Mammary epithelial cell (primary cell): ENCODE measurements at places on chromosomes 7 and 10. TPM values are rescaled to one million over a fixed set of nuclear protein-coding genes. Genes with fewer than 3 reads are reported as not detected.
A peak's percentile ranks its signal among the peaks of the same experiment; 100 is the strongest.

DNA sequence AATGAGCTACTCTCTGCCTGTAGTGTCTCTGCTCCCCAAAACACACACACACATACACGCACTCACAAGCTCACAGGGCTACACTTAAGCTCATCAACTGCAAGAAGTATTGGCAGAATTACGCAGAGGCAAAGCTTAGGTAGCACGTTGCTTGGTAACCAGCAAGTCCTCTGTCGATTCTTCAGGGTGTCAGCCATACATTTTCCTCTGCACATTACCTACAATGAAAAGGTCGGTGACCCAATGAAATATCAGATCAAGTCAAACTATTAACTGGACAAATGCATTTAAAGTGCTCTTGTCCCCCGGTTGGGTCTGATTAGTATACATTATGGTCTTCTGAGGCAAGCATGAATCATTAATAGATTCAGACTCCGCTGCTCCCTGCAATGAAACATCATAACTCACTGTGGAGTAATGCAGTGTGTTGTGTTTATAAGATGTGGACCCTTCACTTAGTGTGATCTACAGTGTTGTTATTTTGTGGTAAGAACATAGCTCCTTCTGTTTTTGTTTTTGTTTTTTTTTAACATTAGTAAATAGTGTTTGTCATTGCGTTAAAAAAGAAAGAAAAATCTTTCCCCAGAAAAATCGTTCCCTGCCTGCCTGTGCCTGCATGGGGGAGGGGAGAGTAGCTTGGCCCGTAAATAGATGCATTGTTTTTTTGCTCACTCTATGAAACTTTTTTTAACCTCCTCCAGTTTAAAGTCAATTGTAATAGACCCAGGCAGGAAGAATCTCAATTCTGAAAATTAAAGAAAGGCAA lies 325.5 kb downstream of the SFMBT2 start:
- DNase-seq = no peak

Gene CDC14C
- total RNA-seq = 0.17 TPM

DNA sequence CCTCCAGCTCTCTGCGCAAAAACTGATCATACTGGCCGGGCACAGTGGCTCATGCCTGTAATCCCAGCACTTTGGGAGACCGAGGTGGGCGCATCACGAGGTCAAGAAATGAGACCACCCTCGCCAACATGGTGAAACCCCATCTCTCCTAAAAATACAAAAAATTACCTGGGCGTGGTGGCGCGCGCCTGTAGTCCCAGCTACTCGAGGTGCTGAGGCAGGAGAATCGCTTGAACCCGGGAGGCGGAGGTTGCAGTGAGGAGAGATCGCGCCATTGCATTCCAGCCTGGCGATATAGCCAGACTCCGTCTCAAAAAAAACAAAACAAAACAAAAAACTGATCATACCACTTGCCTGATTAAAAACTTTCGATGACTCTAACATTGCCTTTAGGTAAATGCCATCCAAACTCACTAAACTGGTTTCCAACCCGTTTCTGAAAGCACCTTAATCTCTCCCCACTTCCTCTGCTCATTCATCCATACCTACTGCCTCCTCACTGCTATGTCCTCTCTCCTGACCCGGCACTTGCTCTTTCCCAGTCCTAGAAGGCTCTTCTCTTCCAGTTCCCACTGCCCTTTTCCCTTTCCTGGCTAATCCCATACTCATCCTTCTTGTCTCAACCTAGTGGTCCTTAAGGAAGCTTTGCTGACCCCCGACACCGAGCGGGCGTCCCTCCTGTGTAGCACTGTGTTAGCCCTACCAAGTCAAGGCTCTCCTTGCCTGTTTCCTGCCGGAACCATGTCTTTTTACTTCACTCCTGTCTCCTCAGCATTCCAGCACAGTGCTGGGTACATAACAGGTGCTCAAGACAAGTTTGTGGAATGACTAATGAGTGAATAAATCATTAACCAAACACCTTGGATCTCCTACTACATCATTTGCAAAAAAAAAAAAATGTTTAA lies 686 bp upstream of the MIOS start:
- DNase-seq = peak; percentile 76

Gene IDI2
- not detected for total RNA-seq

DNA sequence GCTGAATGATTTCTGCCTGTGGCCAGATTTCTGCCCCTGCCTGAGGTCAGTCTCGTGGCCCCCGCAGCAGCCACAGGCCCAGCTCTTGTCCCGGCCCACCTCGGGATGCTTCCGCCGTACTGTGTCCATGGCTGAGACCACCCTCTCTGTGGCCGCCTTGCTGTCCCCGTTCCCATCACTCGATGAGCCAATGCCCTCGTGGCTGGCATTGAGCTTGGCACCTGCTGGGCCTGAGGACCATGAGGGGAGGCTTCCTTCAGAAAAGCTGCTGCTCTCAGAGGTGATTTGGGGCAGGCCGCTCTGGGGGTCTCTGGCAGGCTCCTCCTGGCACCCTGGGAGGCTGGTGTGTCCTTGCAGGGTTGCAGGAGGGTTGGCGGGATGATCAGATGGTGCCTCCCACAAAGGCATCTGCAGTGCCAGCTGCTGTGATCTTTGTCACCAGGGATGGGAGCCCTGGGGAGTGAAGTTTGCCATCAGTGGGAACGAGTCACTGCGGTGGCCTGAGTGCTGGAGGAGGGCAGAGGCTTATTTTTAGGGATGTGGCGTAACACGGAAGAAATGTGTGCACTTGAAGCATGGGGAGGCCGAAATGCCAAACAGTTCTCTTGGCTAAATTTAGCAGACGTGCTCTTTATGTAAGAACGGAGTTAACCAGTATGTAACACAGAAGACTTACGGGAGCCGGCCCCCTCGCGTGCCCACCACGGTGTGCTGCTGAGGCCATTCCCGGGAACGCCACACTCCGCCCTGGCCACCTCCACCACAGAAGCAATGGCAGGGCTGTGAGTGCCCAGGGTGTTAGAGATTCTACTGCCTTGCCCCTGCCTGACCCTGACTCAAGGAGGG lies 47.7 kb downstream of the VIPR2 start:
- DNase-seq = no peak

Gene SLC26A3
- total RNA-seq = not detected

DNA sequence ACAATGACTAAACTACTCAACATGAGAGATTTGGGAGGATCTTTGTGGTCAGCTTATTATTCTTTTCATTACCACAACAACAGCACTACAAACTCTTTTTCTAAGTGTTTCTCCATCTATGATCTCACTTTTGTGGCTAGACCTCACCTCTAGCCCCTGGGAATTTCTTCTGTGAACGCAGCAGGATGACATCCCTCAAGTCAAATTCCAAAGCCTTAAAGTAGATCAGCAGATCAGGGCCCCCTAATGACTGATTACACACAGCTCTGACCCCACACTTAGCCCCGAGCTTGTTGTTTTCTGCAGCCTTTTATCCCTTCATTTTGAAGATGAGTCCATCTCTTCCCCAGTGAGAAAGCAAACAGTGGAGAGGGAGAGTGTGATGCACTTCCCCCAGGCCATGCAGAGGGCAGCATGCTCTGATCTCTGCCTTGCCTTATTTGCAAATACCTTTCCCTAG lies 27.3 kb downstream of the TFAM start:
- peak; percentile 79 for DNase-seq

GRCh38 chr7:5777932-5778331 lies 3.5 kb downstream of the RNF216 start:
- DNase-seq = no peak

GRCh38 chr10:102261196-102261595 lies 15.9 kb downstream of the GBF1 start:
- no peak for DNase-seq

GRCh38 chr7:50664937-50665336 lies 99.7 kb upstream of the DDC start:
- DNase-seq = no peak

Gene RELN
- total RNA-seq = 0.50 TPM

DNA sequence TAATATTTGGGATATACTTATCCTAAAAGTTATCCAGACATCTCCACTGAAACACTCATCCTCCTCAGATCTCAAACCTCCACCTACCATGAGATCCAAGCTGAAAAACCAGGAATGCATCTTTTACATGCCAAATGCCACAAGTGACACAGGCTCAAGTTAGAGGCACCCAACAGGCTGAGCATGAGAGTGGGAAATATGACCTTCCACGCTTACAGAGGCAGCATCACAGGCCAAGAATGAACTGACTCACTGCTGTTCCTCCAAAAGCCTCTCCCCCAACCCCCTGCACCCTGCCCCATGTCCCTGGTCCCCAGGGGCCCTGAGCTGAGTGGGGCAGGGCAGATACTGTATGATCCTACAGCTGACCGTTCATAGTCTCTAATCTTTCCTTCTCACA lies 4.8 kb upstream of the MTPAP start:
- DNase-seq = no peak

- DNase-seq = no peak
These were observed 117.6 kb downstream of the TCERG1L start for GRCh38 chr10:131193923-131194322.

DNA sequence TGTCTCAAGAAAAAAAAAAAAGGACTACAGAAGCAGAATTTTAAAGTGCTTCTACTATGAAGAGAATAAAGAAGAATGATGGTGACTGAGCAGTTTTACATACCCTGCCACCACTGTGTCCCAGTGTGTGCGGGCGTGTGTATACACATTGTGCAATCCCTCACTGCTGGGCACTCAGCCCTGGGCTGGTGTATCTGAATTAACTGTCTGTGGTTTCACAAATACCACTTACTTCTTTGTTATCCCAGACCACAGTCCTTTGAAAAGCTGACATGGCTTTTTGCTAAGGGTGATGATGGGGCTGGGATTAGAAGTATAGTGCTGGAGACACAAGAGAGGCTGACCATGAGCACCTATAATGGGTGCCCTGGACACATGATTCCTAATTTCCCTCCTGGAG lies 21.1 kb upstream of the TRPV6 start:
- DNase-seq = no peak

- no peak for DNase-seq
These were observed 44.7 kb upstream of the CDK6 start for GRCh38 chr7:92881091-92881485.

DNA sequence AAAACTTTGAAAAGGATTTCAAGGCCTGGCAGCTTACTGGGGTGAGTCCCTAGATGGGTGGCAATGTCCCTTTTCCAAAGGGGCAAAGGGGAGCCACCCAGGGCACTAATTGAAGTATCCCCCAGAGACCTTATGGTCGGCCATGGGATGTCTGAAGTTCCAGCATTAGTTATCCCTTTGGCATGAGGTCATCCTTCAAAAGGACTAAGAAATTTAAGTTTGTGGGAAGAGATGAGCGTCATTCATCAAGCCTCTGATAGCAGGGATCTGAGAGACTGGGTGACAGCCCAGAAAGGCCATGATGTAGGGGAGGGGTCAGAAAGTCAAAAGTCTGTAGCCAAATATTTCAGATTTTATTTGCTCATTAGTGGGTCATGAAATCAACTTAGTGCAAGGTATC lies 195.3 kb downstream of the ZNF438 start:
- DNase-seq = no peak

- no peak for DNase-seq
These were observed 65.9 kb upstream of the FAM133B start for GRCh38 chr7:92656121-92656520.

Gene ADRA2A
- not detected in 2 replicates for total RNA-seq

Gene HOXA1
- 9.4 and 14.5 TPM in 2 replicates for total RNA-seq

GRCh38 chr10:31515819-31516402 lies 196.9 kb downstream of the ZEB1 start:
- DNase-seq = peak; percentile 9

DNA sequence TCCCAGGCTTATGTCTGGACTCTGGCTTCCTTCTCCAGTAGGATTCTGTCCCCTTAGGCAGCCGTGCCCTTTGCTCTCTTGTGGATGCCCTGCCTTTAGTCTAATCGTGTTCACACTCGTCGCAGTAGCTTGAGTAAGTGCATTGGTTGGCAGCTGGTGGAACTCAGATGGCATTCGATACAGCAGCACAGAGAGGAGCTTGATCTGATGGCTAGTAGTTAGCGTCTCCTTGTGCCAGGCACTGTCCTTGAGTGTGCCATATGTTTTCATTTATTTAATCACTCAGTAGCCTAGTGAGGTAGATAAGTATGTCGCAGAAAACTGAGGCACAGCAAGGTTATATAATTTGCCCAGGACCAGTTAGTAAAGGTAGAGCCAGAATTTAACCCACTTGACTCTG lies 18.2 kb upstream of the PARP12 start:
- no peak for DNase-seq

DNA sequence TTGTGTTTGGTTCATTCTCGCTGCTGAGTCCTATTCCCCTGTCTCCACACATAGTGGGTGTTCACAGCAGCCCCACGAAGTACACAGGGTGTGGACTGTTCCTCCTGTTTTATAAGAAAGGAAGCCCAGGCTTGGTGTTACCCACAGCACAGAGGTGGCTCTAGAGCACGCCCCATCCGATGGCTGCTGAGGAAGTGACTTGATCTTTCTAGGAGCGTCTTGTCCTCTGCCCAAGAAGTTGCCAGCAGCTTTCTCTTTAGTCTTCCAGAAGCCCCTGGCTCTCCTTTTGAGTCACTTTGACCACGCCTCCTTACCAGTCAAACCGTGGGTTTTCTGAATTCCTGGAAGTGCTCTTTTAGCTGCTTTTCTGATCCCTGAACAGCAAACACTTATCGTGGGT lies 94.0 kb downstream of the GRK5 start:
- DNase-seq = no peak

- no peak for DNase-seq
These were observed 36.0 kb downstream of the KLF6 start for GRCh38 chr10:3749011-3749410.

- no peak for DNase-seq
These were observed 13.7 kb upstream of the TRA2A start for GRCh38 chr7:23545493-23545892.

- DNase-seq = no peak
These were observed 27.0 kb upstream of the FAM107B start for GRCh38 chr10:14801723-14802122.

Gene NKX2-3
- not detected for total RNA-seq

GRCh38 chr10:95814011-95814727 lies 58.2 kb downstream of the ENTPD1 start:
- peak; percentile 68 for DNase-seq

Gene UBE2D4
- total RNA-seq = 3.9 and 5.7 TPM in 2 replicates

Gene NPC1L1
- total RNA-seq = not detected in 2 replicates

DNA sequence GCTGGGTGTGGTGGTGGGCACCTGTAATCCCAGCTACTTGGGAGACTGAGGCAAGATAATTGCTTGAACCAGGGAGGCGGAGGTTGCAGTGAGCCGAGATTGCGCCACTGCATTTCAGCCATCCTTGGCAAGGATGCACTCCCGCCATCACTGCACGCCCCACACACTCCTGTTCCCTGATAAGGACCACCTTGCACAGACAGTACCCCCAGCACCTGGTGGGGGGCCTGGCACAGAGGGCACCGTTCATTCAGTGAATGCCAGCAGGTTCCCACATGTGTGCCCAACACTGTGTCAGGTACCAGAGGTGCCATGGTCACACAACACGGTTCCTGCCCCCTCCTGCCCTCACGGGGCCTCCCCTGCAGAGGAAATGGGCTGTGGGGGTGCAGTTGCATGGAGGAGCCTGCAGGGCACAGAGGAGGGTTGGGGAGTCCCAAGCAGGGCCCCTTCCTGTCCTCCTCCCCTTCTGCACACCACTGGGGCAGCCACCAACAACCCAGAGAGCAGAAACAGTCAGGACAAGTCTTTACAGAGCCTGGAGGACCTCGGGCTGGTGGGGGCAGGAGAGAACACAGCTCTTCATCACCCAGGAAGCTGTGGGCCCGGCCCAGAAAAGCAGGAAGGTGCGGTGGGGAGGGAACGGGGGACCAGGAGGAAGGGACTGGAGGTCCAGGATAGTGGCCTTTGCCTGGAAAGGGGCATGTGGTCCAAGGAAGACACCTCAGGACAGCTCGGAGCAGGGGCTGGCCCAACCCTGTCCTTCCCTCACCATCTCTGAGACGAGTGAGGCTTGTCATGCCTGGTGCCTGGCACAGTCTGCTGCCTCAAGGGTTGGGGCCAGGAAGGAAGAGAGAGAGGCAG lies 7.1 kb downstream of the CRYGN start:
- DNase-seq = peak; percentile 35
